G401 (cell line): ENCODE measurements at places on chromosomes 4 and X. TPM values are rescaled to one million over a fixed set of nuclear protein-coding genes. Genes with fewer than 3 reads are reported as not detected.
A peak's percentile ranks its signal among the peaks of the same experiment; 100 is the strongest.

- DNase-seq: no peak
Observed at GRCh38 chrX:8018934-8019333, 91.7 kb upstream of the PNPLA4 start.

DNA sequence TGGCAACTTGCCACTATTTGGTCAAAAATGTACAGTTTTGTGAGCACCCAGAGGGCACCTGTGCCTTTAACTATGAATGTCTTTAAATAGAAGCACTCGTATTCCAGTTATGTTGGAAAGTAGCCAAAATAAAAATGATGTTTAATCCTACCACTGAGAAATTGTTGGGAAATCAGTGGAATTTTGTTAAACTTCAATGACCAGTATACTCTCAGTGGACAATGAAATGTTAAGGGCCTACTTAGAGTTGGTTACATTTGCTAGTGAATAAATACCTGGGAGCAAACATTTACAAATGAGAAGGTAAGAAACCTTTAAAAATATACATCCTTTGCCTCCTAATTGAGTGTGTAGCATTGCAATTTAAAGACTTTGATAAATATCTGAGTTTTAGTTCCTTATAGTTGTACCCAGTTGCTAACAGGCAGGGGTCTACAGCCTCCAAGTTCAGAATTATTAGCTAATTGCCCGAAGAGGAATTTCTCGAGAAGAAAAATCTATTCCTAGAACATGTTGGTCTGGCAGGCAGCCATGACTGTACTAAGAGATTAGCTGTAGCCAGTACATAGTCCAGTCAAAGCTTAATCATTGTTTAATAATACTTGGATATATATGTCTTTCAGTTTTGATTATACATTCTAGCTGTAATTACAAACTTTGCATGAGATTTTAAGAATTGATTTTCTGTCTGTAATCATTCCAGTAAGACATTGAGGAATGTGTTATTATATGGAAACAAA, 93.2 kb downstream of the IL1RAPL2 start:
- no peak for DNase-seq

DNA sequence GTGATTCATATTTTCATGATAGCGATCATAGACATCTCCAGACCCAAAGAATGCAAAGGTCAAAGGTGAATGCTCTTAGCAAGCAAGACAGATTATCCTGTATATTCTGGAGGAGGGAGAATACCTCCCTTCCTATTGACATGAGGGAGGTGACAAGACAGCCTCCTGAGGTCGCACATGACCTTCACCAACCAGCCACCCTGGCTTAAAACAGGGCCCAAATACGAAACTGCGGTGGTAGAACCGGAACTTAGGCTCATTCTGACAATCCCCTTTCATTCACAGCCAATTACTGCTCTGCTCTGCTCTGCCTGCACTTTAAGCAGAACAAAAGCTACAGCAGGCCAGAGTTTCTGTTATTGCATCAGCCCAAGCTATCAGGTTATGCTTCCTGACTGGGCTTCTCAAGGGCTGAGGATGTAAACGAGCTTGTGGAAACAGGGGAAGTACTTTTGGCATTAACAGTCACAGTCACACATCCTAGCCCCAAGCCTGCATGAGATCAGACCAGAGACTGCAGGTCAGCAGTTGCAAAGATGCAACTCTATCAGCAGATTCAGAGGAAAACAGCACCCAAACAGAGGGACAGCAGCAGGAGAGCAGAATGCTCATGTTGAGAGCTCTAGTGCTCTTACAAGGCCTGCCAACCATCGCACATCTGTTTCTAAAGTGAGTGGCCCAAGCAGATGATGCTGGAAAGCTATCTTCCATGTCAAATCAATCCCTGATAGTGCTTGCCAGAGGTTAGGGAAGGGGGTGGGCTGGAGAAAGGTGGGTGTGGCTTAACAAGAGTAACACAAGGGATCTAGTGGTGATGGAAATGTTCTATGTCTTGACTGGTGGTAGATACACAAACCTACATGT, 51.3 kb upstream of the MAP3K15 start:
- no peak for DNase-seq

DNA sequence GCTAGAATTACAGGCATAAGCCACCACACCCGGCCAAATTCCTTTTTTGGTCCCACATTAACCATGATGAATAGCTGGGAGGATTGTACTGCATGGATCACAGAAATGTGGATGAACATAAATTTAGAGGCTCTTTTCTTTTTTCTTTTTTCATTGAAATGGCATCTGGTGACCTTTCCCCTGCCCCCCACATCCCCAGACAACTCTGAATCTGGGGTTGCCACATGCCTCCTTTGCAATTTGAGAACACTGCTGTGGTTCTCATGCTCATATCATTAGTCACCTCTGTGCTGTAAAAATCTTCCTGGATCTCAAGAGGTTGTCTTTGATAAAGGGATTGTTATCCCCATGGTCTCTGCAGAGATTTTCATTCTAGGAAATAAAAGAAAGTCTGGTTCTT, 22.8 kb upstream of the FMR1NB start:
- DNase-seq: no peak

- DNase-seq: no peak
Observed at GRCh38 chr4:94354474-94354896, 11.8 kb upstream of the HPGDS start.

- DNase-seq: no peak
Observed at GRCh38 chrX:124325732-124326131, 6.7 kb upstream of the TEX13D start.

- DNase-seq: no peak
Observed at GRCh38 chr4:141356963-141357335, 136.3 kb downstream of the ZNF330 start.

DNA sequence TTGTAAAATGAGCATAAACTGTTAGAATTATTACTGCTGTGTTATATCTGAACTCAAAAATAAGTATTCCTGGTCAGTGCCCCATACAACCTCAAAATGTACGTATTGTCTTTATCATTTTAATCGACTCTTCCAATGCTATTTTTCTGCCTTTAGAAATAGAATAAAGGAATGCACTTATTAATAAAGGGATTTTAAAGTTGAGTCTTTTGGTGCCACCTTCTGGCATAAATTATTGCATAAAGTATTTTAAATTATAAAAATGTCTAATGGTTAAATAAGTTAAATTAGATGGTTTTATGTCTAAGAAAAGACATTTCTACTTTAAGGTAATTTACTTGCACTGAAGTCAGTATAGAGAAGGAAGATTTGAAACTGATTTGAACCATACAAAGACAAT, 424.0 kb upstream of the NDST4 start:
- DNase-seq: no peak

DNA sequence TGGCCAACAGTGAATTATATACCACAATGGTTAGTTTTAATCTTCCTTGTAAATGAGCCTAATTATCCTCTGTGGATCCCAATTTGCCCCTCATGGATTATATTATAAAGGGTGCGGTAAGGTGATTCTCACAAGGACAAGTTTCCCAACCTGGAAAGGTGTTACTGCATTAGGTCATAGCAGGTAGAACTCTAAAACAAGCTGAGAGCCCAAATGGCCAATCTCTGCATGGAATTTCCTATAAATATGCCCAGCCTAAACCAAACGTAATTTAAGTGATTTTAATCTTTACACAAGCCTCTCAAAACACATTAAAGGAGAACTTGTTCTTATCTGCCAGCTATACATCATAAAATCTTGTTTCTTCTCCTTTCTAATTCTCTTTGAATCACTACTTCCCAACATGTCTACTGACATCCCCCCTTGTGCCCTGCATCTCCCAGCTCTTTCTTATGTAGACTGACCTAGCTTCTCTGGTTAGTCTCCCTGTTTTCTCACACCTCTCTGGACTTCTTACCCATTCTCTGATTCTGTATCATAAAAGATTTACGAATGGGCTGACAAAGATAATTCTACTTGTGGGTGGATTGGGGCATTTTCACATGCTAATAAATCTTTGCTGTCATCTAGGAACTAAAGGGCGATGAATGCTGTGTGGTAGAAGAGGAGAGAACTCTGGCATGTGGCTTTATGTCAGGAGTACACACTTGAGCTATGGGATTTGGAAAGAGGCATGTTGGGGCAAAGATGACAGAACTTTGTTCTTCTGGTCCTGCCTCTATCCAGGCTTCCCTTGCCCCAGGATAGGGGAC, 94.3 kb upstream of the PGRMC2 start:
- no peak for DNase-seq

GRCh38 chrX:120294651-120295050, 16.6 kb downstream of the TMEM255A start:
- no peak for DNase-seq

DNA sequence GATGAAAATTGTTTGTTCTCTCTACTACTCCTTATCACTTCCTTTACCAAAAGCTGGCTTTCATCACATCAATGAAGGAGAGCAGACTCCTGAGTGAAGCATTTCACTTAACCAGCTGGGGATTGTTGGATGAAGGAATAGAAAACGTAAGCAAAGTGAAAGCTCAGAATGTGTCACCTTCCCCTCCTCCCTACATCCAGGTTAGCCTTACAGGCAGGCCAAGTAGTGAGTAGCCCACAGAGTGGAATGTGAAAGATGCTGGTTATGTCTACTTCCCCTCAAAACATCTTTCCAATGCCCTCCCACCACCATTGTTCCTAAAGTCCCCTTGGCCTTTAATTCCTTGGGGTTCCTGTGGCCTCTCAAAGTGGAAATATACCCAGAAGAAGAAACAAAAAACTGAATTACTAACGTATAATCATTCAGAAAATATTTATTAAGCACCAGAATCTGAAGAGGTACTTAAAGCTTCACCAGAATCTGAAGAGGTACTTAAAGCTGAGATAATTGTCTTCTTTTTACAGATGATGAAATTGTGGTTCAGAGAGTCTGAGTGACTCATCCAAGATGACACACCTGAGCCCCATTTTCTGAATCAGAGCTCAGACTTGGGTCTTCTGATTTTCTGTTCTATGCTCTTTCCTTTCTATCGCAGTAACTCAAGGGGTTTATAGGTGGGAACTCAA, 6.5 kb downstream of the P2RY4 start:
- DNase-seq: no peak

GRCh38 chr4:114378305-114378903, 220.2 kb upstream of the UGT8 start:
- DNase-seq: peak; percentile 75

- DNase-seq: no peak
Observed at GRCh38 chr4:8250227-8250626, 19.3 kb upstream of the HTRA3 start.

- no peak for DNase-seq
Observed at GRCh38 chr4:110735686-110736085, 112.8 kb upstream of the PITX2 start.

DNA sequence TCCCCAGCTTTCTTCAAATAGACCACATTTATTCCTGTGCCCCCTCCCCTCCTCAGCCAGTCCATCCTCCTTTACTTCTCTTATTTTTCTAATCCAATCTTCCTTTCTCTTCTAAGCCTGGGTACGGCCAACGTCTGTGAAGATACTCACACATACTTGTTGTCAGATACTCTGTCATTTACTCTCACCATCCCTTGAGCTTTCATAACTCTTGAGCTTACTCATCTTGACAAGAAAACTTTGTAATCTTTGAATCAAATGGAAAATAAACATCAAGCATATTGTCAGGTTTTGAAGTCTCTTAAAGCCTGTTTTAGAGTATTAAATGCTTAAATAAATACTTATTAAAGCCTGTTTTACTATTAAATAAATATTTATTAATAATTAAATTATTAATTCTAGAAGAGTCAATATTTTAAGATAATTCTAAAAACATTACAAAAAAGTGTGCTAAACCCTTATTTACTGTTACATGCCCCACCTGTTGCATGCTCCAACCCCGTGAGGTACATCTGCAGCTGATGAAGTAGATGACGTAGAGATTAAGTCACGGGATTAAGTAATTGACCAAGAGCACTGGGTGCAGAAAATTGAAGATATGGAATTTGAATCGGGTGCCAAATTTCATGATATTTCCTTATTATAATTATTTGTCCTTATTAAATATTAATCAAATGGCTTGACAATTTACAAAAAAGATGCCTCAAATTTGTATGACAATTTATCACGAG, 1.5 kb upstream of the TRIML2 start:
- no peak for DNase-seq

GRCh38 chr4:18957716-18958115, 936.2 kb upstream of the LCORL start:
- DNase-seq: no peak

DNA sequence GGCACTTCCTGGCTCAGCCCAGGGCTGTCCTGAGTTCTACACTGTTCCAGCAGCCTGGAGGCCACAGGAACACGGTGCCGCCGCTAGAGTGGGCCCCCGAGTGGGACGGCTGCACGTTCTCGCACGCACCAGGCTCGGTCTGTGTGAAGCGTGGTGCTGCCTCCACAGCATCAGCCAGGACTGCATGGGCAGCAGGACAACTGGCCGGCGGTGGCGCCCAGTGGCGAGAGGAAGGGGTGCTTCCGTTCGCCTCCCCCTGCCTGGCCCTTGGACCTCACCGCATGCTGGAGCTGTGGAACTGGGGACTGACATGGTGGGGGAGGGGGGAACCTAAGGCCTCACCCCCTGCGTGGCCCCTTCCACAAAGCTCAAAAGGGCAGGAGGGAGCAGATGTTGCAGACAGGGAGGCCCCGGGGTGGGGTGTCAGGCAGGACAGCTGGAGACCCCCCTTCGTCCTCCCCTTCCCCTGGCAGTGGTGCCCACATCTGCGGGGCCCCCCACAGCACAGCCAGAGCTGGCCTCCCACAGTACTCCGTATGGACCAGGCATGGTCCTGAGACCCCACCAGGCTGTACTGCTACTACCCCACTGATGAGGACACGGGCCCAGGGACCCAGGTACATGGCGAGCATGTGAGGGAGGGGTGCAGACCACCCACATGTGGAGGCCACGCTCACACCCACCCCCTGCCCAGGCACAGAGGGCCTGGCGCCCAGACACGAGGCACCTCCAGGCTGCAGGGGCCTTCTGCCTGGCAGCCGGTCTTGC, 58.5 kb downstream of the ACOX3 start:
- DNase-seq: no peak

GRCh38 chr4:117224256-117224655, 138.9 kb upstream of the TRAM1L1 start:
- DNase-seq: no peak

GRCh38 chr4:113979148-113979904, at the start of gene ARSJ:
ARSJ (minus strand) TSS chr4:113979647; CDS start chr4:113978834, 813 bp downstream.
- peak; percentile 73 for DNase-seq

DNA sequence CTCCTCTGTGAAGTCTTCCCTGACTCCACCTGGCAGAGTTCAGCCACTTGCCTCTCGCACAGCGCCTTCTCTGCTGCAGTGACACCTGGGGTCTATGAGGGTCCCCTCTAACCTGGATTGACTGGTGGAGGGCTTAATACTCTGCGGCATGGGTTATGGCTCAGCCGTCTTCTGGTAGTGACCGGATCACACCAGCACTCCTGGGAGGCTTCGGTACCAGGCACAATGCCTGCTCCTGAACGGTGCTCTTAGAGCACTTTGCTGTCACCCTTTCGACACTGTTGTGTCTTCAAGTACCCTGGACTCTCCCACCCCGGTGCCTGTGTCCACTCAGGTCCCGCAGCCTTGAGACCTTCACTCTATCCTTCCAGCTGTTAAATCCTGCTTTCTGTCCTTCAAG, 50.0 kb downstream of the C4orf50 start:
- DNase-seq: no peak

- no peak for DNase-seq
Observed at GRCh38 chr4:34771632-34772031, 1472.7 kb downstream of the ARAP2 start.

- DNase-seq: no peak
Observed at GRCh38 chrX:105821471-105822121, 743 bp upstream of the NRK start.

GRCh38 chrX:118506805-118507480, 11.3 kb downstream of the DOCK11 start:
- no peak for DNase-seq

Gene ATOH1
- not detected in 2 replicates for total RNA-seq

Gene SMIM31
- total RNA-seq: not detected in 2 replicates

Gene NEUROG2
- total RNA-seq: not detected in 2 replicates

Gene GAGE12F
- not detected in 2 replicates for total RNA-seq

Gene PDE6B
- total RNA-seq: 1.0 TPM in 1 of 2 replicates, not detected in the other

Gene COL4A6
- not detected in 2 replicates for total RNA-seq

Gene SPARCL1
- total RNA-seq: not detected in 2 replicates

Gene GPR119
- total RNA-seq: not detected in 2 replicates
